ENCODE measurements at places on chromosomes 6 and 20.
A peak's percentile ranks its signal among the peaks of the same experiment; 100 is the strongest.

GRCh38 chr20:59817846-59818615 is 115.4 kb downstream of the SYCP2 start:
- DNase-seq = no peak

GRCh38 chr6:92737983-92738382 is 681.4 kb downstream of the EPHA7 start:
- no peak for DNase-seq

DNA sequence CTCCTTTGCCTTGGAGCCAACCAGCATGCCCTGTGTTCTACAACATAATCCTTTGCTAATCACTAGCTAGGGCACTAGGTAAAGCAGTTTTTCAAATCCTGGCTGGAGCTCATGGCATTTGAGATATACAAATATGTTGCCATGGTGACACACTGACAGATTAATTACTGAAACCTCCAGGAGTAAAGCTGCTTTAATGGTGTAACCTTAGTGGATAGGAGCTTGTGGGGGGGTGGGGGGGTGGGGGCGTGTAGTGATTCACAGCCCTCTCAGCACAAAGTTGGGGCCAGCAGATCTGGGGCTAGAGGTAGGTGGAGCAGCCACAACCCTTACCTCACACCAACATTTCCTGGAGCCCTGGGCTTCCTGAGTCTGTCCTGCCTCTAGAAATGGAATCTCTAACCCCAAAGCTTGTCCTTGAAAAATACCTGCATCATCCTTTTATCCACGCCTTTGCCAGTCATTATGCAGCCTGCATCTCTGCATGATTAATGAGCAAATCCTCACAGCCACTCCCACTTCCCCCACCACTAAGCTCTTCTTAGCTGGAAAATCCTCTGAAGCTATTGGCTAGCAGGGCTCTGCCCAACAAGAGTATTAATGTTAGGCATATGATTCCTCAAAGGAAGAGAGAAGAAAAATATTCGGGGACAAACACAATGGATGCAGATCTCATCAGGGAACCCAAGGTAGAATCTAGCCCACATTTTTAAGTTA is 84.5 kb upstream of the PRND start:
- no peak for DNase-seq

DNA sequence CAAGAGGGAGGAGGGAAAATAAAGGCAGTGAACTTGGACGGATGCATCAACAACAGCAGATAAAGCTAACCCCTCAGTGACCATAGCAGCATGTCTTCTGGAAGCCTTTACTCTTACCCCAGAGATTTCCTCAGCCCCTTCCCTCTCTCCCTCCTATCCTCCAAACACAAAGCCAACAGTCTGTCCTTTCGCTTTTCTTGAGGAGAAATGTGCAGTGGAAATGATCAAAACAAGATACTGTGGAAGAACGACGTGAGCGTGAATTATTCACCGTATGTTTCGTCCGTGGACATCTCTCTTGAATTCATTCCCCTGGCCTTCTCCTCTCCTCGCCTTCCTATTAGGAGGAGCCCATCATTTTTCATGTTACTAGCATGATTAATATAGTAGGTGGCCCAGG is 8.5 kb downstream of the NRN1 start:
- DNase-seq = no peak

GRCh38 chr6:63640062-63640461 is 4.5 kb downstream of the PHF3 start:
- no peak for DNase-seq

GRCh38 chr20:34863421-34863965 is 9.2 kb downstream of the GGT7 start:
- DNase-seq = no peak

GRCh38 chr20:34300256-34300806 is 2.8 kb downstream of the AHCY start:
- peak; percentile 16 for DNase-seq

GRCh38 chr20:45254383-45255262 is at the start of gene SLPI:
Gene SLPI, minus strand, starts transcription at chr20:45254564. Its CDS starts 21 bp downstream, at chr20:45254543.
- DNase-seq = no peak

- DNase-seq = no peak
Measured at GRCh38 chr6:36820700-36821580, 18.3 kb downstream of the CPNE5 start.

GRCh38 chr6:43817192-43817591 is 47.2 kb downstream of the VEGFA start:
- no peak for DNase-seq

DNA sequence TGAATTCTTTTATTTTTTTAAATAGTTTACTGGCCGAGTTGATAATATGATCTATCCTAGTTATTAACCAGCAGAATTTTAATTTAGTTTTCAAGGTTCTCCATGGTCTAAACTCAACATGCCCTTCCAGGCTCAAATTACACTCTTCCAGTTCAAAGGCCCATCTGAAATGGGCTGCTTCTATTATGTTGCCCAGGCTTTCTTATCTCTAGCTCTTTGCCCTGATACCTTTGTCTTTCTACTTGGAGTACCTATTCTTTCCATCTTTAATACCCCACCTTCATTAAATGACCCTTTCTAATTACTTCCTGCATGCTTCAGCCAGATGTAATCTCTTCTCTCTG is 541.2 kb upstream of the FLRT3 start:
- DNase-seq = no peak

Data from NCI-H1436 treated with DMSO at 0.1 percent for 48 hours (cell line).